Astrocyte (in vitro differentiated cells and primary cell): ENCODE measurements at places on chromosomes 4 and X.
A peak's percentile ranks its signal among the peaks of the same experiment; 100 is the strongest.

- peak; percentile 18 for DNase-seq
Observed at GRCh38 chr4:89158884-89159503, 47.7 kb downstream of the TIGD2 start.

DNA sequence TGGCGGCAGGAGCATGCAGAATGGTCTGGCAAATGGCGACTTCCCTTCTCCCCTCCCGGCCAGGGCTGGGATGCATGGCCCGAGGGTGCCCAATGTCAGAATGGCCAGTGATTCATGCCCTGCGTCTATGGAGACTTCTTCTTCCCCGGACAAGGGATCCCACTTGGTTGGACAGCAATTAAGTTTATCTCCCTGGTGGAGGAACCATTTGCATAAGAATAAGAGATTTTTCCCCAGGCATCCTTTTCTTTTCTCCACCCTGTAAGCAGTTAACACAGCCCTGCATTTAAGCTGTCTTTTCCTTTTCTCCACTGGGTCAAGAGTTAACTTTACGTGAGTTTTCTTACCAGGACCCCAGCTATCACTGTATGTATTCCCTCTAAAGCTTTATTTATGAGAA, 856.6 kb downstream of the GLUD2 start:
- DNase-seq, result no peak

DNA sequence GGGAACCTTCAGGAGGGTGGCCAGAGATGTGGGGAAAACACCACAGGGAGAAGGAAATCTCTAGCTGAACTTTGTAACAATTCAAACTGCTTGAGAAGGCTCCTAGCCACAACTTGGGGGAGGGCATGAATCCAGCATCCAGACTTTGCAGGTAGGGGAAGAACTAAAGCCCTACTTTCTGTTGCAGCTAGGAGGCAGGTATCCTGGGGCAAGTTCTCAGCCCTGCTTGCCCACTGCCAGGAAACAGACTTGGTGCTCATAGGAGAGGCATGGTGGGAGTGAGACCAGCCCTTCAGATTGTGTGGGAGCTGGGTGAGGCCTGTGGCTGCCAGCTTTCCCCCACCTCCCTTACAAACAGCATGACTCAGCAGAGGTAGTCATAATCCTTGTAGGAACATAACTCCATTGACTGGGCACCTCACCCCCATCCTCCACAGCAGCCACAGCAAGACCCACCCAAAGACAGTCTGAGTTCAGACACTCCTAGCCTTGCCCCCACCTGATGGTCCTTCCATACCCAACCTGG, 209.5 kb upstream of the CPEB2 start:
- DNase-seq, result no peak

- DNase-seq, result peak; percentile 76
Observed at GRCh38 chr4:23382879-23383278, 507.0 kb downstream of the PPARGC1A start.

DNA sequence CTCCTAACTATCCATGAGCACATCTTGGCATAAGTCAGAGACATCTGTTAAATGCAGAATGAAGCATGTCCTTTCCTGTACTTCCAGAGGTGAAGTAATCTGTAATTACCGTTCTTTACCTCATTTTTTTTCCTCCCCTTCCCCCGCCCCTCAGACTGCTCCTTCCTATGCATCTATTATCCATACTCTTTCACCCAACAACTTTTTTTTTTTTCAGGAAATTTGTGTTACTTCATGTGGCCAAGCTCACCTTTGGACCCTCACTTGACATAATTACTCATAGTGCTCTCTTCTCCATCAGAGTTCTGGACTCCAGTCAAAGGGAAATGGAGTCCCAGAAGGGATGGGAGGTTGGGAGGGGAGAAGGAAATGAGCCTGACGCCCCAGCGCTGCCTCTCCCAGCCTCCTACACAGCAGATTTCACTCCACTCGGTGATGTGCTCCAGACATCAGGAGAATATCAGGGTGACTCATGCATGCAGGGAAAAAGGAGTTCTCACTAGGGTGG, 568.8 kb downstream of the STIM2 start:
- peak; percentile 42 for DNase-seq

- no peak for DNase-seq
Observed at GRCh38 chrX:44890247-44890646, 17.3 kb downstream of the KDM6A start.

DNA sequence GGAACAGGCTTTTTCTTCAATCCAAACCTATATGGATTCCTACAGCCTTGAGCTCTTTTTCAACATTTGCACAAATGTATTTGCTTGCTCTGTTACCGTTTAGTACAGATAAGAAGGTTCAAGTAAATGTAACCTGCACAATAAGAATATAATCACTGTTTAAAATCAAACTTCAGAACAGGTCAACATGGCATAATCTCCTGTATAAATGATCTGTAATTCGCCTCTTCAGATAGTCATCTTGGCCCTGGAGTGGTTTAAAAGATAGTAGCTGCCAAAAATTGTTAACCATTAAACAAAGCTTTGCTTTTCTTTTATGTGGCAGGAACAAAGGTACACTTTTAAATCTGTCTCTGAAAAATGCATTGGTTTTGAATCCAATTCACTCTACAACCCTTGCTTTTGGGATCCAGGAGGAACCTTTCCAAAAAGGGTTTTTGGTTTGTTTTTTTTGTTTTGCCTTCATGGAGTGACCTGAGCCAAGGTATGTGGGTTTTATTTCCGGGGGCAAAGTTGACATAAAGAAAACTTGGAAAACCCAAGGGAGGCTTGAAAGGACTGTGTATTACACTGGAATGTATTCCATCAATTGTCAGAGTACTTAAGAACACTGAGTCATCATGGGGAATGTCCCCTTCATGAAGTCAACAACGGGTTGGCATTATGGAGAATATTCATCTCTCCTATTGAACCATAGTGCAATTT, 210.4 kb upstream of the HCCS start:
- DNase-seq, result peak; percentile 72

DNA sequence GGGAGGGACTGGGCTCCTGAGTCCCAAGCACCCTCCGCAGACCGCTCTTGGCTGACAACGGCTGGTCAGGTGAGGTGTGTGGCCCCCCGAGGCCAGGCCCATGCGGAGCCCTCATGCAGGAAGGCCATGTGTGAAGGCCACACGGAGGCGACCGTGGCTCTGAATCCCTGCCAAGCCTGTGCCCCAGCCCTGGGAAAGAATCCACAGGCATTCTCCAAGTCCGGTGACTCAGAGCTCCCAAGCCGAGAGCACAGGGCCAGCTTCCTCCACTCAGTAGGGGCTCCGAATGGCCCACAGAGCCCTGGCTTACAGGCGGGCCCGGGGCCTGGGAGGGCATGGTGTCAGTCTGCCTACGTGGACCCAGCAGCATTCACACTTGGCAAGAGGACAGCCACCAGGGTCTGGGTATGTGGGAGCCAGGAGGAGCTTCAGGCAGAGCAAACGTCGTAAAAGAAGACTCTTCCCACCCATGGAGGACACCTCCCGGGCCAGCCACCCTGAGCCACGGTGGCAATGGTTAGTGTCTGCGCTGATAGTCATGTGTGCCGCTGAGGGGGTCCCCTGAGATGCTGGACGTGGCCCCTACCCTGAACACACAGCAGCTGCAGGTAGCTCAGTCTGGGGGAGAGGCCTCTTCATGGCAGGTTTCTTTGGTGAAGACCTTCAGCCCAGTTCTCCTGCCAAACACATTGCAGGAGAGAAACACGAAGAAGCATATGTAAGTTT, 105.7 kb downstream of the PSAPL1 start:
- DNase-seq, result peak; percentile 76

GRCh38 chr4:118340109-118340508, 12.7 kb downstream of the PRSS12 start:
- no peak for DNase-seq

DNA sequence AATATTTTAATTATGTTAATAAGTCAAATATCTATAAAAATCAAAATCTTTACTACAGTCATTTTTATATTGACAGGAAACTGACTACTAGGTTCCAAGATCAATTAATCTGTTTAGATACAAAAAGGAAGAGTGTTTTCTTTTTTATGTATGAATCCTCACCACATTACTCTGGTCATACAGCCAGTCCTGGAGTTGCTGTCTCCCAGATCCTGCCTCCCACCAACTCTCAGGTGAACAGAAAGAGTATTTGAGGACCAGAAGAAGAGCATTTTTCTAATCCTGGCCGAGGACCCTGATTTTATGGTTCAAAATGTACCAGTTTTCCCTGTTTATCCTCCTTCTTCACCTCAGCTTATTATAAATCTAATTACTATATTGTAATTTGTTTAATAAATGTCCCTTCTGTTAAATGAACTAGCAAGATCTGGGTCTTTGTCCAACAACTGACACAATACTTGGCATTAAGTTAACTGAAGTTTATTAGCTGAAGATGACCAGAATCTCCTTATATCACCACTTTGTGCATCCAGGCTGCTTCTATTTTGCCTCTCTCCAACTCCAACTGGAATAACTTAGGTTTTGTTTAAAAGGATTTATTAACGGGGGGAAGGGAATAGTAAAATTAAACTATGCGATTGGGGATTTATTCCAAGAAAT, 224.4 kb upstream of the PCDH7 start:
- no peak for DNase-seq

- peak; percentile 97 for DNase-seq
Observed at GRCh38 chr4:10106421-10107039, 10.1 kb downstream of the WDR1 start.

DNA sequence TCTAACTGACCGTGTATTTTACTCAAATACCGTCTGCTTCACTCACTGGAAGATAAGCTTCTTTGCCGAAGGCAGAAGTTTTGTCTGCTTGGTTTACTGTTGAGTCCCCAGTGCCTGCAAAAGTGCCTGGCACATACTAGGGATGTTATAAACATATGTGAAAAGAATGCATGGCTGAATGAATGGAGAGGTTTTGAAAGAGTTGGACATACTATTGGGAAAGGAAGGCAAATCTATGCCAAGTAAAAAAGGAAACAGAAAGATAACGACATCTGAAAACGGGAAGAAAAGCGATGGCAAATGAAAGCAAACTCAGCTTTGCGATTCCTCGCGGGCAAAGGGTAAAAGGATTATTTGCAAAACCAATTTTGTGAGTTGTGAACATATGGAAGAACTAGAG, 21.7 kb downstream of the ADGRG2 start:
- DNase-seq, result no peak

GRCh38 chr4:123250843-123251242, 145.8 kb upstream of the SPRY1 start:
- peak; percentile 60 for DNase-seq

DNA sequence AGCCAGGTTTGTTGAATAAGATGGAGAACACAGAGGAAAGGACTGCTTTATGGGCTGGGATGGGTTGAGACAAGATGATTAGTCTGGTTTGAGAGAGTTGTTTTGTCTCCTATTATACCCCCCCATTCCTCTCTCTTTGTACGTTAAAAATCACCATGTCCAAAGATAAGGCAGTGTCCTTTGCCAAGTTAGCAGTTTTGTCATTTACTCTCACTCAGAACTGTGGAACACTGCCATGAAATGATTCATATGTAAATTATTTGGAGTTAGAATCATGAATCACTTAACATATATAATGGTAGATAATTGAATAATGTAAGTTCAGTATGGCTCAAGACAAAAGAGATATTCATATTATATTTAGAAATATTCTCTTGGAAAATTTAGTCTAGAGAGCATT, 151.3 kb downstream of the DCLK2 start:
- peak; percentile 87 for DNase-seq

DNA sequence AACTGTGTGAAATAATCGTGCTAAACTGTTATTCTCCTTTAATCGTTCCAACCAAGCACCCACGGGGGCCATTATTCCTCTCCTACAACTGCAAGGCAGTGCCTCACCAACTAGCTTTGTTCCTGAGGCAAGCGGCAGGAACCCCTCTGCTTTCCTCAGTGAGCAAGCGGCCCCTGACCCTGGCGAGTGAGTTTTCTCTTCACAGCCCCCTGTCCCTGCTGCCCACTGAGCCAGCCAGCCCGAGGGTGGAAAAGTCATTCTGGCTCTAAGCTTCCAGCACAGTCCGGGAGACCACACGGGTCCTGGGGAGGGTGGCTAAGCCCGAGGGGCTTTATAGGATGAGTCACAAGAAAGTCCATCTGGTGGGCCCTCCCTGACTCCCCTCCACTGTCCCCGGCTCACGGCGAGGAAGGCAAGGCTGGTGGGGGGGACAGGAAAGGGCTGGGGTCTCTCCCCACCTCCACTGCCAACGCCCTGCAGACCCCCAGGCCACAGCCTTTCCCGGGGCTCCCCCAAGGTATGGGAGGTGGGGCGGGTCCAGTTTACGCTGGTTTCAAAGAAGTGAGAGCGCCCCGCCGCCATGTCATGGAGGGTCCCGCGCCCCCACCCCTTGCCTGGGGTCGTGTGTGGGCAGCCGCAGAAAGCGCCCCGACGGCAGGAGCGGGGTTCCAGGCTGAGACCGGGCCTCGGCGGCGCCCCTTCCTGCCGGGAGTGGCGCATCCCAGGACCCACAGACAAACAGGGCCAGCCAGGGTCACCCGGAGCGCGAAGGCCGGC, 45.0 kb downstream of the CPLX1 start:
- DNase-seq, result no peak

DNA sequence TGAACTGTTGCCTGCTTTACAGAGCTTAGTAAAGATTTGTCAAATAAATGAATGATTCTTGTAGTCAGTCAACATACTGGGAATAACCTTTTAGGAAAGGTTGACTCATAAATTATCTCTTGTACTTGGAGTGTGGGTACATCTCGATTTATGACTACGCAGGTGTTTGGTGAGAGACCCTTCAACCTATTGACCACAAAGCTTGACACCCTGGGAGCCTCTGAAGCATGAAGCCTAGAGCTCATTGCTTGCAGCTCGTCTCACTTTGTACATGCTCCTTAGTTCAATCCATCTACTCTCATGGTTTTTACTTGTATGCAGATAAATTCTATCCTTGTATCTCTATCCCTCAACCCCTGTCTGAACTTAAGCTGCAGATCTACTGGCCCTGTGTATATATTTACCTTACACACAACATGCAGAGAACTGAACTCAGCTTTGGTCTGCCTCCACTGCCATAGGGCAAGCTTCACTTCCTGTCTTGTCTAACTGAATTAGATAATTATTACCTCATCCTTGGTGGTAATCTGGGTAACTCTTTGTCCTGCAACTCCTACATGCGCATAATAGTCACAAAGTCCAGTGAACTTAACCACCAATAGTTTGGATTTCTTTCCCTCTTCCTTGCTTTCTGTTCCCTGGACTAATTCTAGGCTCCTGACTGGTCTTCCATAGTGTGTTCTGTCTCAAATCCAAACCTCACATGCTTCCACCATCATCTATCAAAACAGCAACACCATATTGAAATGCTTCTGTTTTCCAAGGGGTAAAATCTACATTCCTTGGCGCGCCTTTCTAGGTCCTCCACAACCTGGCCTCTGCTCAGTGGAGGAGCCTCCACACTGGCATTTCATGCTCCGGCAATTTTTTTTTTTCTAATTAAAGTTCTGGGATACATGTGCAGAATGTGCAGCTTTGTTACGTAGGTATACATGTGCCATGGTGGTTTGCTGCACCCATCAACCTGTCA, 32.2 kb upstream of the FAT1 start:
- DNase-seq, result no peak

DNA sequence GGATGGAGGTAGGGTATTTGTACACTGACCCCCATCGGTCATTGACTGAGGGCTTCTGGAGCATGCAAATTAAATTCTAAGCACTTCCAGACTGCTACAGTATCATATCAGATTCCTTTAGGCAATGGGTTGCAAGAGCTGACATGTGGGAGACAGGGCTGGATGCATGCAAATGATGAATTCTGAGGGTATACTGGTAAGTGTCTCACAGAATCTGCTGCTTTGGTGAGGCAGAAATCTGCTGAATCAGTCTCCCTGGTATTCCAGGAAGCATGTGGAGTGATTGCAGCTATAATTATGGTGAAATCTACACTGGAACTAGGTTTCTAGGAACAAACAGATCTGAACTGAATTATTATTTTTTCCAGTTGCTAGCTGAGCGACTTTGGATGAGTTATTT, 684.9 kb upstream of the MAGEB2 start:
- peak; percentile 38 for DNase-seq

GRCh38 chrX:36434522-36434921, 515.0 kb downstream of the CFAP47 start:
- DNase-seq, result no peak
